ENCODE measurements at places on chromosomes 12 and 14.

DNA sequence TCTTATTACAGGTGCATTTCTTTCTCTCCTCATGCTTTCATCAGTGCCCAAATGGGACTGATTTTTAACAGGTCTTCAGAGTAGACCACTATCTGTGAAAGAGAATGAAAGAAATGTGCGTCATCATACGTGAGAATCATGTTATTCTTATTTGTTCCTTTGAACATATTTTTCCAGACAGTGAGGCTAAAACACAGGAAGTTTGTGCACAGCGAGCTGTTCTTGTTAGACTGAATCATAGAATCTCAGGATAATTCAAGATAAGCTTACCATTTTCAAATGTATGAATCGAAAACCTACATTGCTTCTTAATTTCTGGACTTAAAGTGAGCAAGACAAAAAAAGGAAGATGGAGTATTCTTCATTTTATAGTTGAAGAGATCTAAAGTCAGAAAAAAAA is 383.1 kb downstream of the EGLN3 start:
- no peak for DNase-seq

DNA sequence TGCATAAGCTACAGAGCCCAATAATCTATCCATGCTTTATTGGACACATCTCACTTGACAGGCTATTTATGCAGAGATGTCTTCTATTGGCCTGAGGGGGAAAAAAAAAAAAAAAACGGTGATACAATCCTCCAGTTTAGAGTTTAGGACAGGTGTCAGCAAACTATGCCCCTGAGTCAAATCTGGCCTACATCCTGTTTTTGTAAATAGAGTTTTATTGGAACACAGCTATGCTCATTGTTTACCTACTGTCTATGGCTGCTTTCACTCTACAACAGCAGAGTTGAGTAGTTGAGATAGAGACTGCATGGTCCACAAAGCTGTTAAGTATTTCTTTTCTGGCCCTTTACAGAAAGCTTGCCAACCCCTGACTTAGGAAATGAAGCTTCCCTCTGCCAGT is 403.1 kb downstream of the C12orf75 start:
- no peak for DNase-seq

DNA sequence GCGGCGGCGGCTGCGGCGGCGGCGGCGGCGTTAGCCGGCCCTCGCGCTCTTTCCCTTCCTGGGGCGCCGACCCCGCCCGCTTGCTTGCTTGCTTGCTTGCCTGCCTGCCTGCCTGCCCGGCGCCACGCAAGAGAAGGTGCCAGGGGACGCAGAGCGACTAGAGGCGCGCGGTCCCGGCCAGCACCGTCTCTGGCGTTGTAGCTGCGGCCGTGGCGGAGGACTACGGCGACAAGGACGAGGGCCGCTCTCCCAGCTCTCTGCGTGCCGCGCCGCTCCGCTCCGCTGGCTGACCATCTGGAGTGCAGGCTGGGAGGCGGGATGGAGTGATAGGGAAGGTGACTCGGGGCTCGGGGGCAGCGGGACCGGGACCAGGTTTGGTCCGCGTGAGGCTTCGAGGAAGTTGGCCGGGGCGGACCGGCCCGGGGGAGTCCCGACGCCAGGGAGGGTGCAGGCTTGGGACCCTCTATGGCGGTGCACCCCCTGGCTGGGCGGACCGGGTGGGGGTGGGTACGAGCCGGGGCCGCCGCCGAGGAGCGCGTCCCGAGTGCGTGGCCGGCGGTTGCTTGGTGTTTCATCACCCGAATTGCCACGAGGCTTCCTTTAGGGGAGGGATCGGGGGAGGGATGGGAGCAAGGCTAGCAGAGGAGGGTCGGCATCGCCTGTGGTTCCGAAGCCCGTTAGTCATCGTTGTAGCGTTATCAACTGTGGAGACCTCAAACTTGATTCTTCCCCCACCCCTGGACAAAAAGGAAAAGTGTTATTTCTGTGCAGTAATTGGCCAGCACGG is 471 bp downstream of the XPOT start:
- no peak for DNase-seq

- no peak for DNase-seq
These were observed 1.1 kb downstream of the RHNO1 start for GRCh38 chr12:2877953-2878732.

- DNase-seq, result no peak
These were observed 1.6 kb downstream of the GSG1 start for GRCh38 chr12:13101821-13102375.

- no peak for DNase-seq
These were observed 194.6 kb upstream of the FSCB start for GRCh38 chr14:44701563-44702263.

DNA sequence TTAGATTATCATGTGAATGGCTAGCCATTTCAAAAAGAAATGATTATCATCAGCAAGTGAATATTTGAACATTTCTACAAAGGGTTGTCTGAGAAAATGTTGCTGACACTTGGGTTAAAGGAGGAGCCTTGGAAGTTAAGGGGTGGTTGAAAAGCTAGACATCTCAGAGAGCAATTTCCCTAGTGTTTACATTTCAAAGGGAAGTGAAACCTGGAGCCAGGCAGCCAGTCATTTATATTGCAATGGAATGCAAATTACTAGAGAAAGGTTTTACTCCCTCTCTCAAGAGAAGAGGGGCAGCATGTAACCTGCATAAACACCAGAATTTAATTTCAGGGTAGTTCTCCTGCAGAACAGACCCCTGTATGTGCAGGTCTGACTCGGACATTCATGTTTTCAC is 279.0 kb downstream of the SLC16A7 start:
- no peak for DNase-seq

DNA sequence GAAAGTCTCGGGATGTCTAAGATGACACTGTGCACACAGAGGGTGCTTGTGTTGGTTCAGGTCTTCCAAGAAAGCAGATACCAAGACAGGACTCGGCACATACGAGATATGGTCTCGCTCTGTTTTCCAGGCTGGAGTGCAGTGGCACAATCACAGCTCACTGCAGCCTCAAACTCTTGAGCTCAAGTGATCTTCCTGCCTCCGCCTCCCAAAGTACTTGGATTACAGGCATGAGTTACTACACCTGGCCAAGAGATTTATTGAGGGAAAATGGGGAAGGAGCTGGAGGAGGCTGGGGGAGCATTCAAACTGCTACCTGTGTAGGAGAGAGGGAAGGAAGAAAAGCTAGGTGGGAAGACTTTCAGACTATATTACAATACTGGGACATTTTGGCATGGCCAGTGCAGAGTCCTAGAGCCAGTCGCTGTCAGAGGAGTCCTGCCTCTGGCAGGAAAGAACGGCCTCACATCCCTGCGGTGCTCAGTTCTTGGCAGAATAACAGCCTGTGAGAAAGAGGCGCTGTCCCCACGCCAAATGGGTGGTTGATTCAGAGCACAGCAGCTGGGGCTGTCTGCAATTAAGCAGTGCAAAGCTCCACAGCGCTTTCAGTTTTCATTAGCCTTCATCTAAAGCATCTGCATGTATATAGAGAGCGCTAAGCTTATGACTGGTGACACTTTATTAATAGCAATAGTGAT is 18.3 kb downstream of the SLC17A8 start:
- no peak for DNase-seq

- DNase-seq, result no peak
These were observed 32.7 kb upstream of the KRT77 start for GRCh38 chr12:52735816-52736632.

- no peak for DNase-seq
These were observed 9.6 kb upstream of the OTUB2 start for GRCh38 chr14:94016446-94016976.

- no peak for DNase-seq
These were observed 922.5 kb upstream of the FBXO33 start for GRCh38 chr14:40354754-40355153.

- DNase-seq, result no peak
These were observed 272.0 kb downstream of the ZFP36L1 start for GRCh38 chr14:68520637-68521556.

GRCh38 chr12:46843811-46844210 is 18.0 kb upstream of the SLC38A4 start:
- DNase-seq, result no peak

DNA sequence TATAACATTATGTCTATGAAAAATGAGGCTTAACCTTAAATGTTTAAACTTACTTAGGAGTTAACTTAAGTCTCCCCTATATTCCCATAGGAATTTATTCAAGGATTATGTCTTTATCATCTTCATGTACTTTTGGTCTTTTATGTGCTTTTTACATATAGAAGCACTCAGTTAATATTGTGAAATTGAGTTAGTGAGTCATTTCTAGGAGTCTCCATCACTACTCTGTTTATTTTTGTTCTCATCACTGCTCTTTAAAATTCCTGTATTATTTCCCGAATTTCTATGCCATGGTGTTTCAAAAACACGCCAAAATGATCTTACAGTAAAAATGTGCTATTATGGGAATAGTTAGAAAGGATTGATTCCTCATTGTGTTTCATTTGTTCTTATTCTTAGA is 31.6 kb downstream of the TBC1D15 start:
- DNase-seq, result no peak

DNA sequence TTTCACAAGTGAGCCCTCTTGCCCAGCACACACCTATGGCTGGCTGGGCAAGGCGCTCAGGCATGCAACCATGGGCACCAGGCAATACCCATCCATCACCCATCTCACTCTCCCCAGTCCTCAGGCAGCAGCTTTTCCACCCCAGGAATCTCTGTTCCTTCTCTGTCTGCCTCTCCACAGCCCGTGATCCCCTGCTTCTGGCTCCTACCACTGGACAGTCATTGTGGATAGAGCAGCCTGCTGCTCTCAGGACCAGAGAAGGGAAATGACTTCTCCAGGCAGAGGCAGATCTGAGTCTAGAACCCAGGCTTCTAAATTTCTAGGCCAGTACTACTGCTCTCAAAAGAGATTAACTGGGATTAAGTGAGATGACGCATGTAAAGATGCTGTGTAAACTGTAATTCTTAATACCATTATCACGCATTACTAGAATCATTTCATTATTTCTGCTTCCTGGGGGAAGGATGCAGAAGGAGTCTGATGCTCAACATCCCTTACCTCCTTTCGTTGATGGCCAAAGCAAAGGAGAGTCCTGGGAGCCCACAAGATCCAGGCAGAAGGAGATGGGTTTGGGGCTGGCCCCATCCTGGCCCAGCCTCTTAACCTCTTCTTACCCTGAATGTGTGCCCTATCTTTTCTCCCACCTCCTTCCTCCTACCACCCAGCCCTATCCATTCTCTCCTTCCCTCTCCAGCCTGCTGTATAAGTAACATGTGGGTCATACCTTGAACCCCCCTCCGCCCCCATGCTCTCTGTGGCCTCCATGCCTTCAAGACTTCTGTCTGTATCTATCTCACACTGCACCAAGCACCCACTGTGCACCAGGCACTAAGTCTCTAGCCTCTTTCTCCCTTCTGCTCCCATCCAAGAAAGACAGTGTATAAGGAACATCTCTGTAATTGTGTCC is 4.8 kb upstream of the AQP5 start:
- no peak for DNase-seq

DNA sequence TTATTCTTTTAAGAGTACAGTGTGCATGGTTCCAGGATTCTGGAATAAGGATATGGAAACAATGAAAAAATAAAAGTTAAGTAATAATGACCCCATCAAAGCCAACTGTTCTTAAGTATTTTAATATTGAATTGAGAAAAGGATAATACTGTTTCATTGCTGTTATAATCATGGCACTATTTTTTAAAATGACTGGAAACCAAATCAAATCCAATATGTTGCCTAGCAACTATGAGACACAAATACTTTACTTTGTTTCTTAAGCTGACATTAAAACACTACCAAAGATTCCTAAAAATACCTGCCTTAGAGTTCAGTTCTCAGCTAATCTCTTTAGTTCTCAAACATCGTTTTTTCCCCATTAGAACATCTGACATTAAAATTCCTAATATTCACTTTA is 66.4 kb upstream of the OTOGL start:
- DNase-seq, result no peak

DNA sequence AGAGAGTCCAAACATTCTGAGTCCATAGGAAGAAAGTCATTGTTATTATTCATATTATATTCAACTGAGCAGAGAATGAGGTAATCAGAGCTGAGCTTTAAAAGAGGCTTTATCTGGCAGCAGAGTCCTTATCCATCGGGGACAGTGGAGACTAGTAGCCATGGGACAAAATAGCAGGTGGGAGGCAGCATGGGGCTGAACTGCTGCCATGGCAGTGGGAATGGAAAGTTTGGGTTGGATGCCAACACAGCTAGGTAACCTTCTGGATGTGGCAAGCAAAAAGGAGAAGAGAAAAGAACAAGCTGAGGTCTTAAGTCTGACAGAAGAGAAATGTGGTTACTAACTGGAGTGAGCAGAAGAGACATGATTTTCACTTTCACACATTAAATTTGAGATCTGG is 71.0 kb upstream of the CDKN3 start:
- DNase-seq, result no peak

GRCh38 chr14:94761997-94762377 is 7.9 kb downstream of the GSC start:
- DNase-seq, result no peak

- DNase-seq, result no peak
These were observed 156.5 kb downstream of the PRKCH start for GRCh38 chr14:61477712-61478462.

- no peak for DNase-seq
These were observed 167.5 kb upstream of the PRICKLE1 start for GRCh38 chr12:42756841-42757623.

- DNase-seq, result no peak
These were observed 75.3 kb downstream of the SRGAP1 start for GRCh38 chr12:63919756-63920155.

GRCh38 chr14:95685978-95686922 is at the start of gene TCL1B:
TSS of gene TCL1B (plus strand) at chr14:95686426. CDS start at chr14:95686468, 42 bp downstream.
- DNase-seq, result no peak

DNA sequence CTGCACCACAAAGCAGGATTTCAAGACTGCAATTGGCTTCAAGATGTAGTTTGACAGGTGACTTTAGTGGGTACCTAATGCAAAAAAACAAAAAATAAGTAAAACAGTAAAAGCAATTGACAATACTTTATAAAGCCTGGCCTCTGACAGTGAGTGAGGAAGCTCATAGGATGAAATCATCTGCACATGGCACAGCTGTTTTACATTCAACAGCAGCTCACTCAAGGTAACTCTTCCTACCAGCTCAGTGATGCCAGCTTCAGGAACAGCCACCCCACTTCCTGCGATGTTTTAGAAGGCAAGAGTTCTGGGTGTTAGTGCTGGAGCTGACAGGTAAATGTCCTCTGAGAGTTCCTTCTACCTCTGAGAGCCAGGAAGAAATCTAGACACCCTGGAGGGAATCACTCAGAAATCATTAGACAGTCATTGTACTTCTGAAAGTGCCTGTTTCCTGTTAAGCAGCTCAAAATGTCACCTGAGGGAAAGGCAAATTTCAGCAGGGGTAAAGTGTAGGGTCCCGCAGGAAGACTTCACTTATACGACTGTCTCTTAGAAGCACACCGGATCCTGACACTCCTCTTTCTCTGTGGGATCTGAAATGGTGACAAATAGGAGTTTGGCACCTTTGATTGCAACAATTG is 99.9 kb downstream of the FOXN3 start:
- no peak for DNase-seq

GRCh38 chr12:3456809-3457208 is 34.2 kb upstream of the PRMT8 start:
- no peak for DNase-seq
